ENCODE measurements at places on chromosomes 2 and 18. TPM values are rescaled to one million over a fixed set of nuclear protein-coding genes. Genes with fewer than 3 reads are reported as not detected.

The FBLN7 gene
- 2.4 TPM for total RNA-seq

The RTP5 gene
- not detected for total RNA-seq

The RETSAT gene
- 64.2 TPM for total RNA-seq

DNA sequence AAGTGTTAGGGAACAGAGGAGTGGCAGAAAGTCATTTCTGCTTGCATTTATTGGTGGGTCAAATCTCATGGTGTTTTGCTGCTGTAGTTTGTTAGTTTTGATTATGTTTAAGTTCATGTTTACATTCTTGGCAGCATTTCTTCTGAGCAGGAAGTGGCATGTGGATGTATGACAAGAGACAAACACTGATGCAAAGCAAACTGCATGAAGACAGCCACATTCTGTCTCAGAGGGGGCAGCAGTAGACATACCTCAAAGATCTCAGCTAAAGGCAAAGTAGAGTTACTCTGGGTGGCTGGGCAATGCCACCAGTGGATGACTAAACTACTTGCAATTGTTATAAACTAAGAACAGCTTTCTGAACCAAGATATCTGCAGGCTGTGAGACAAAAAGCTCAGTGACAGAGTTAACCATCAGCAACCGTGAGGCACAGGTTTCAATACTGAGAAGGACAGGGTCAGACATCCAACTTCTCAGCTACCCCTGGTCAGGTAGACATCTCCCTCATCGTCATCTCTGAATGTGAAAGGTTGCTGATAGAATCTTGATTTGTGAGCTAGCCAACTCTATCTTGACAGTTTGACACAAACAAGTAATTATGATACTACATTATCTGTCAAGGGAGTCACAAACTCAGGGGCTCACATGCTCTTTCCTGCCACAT is 16.4 kb downstream of the GALNT3 start:
- no peak for DNase-seq

DNA sequence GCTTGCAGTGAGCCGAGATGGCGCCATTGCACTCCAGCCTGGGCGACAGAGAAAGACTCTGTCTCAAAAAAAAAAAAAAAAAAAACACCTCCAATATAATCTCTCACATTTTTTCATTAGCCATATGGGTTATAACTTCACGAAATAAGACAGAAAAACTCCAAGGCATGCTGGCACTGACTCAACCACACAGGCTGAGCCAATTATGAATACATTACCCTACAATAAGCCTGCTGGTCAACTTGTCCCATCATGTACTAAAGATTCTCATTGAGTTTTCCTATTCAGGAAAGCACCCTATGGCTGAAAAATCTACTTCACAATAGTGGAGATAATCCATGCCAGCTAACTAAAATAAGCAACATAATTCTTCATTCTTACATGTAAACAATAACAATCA is 12.8 kb upstream of the MAP3K20 start:
- DNase-seq = no peak

GRCh38 chr2:38702413-38702812 is 36.5 kb downstream of the GALM start:
- no peak for DNase-seq

DNA sequence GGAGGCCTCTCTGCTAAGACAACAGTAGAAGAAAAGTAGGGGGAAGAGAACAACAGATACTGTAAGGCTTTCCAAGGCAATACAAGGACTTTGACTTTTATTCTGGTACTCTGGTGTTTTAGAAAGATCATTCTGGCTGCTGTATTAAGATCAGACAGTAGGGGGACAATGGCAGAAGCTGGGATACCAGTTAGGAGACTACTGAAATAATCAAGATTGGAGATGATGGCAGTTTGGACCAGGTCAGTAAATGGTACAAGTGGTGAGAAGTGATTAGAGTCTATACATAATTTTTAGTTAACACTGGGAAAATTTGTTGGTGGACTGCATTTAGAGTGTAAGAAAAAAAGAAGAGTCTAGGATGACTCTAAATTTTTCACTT is 139.7 kb downstream of the ROCK1 start:
- DNase-seq = peak; percentile 58

- DNase-seq = peak; percentile 99
These were observed at the start of gene PDCL3 for GRCh38 chr2:100562613-100563406. PDCL3 (plus strand) TSS chr2:100562993; CDS start chr2:100563068, 75 bp downstream.

All from dermis blood vessel endothelial cell (primary cell).